Activated CD8-positive, alpha-beta T cell treated with anti-CD3 and anti-CD28 coated beads for 36 hours (primary cell): ENCODE measurements at places on chromosomes 4 and X. TPM values are rescaled to one million over a fixed set of nuclear protein-coding genes. Genes with fewer than 3 reads are reported as not detected.
A peak's percentile ranks its signal among the peaks of the same experiment; 100 is the strongest.

DNA sequence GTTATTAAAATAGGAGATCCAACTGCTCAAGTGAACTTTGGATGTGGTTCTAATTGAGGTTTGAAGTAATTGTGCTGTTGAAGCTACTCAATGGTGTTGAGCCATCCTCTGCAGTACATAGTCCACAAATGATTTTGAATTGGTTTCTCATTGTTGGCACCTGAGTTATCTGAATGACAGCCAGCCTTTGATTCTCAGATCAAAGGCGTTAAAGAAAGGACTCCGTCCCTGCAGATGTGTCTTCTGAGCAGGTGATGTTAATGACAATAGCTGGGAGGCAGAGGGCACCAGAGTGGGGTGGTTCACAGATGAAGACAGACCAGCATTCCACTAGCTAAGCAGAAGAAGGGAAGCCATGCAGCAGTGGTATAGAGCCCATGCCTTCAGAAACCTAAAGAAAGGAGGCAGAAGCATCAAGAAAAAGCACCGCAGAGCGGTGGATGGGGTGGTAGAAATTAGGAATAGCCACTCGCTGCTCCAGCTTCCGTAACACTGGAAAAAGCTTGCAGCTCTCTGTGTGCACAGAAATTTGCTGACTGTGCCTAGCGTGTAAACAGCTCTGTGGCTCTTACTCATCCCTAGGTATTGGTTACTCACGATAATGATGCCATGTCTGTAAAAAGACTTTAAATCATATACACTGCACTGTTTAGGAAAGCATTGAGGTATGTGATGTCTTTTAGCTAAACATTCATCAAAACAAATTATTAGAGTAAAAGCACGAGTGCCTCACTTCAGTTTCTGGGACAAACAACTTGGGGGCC, 79.2 kb upstream of the CLCN4 start:
- DNase-seq = peak; percentile 15

DNA sequence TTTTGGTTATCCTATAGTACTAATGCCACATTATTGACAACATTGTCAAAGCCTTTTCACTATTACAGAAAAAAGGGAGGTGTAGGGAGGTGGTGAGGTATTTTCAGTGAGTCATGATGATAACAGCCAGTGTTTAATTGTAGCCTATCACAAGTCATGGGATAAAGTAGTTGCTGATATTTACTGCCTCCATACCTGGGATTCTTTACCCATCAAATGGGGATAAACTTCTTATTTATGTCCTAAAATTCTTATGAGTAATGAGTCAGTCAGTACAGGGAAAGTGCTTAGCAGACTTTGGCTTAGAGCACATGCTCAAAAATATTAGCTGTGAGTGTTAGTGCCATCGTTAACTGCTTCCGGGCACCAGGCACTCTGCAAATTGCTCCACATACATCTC, 25.7 kb downstream of the ADGRG2 start:
- DNase-seq = no peak

The FRYL gene
- 66.6 TPM for total RNA-seq

GRCh38 chrX:10007621-10008020, 40.5 kb downstream of the CLDN34 start:
- DNase-seq = no peak

DNA sequence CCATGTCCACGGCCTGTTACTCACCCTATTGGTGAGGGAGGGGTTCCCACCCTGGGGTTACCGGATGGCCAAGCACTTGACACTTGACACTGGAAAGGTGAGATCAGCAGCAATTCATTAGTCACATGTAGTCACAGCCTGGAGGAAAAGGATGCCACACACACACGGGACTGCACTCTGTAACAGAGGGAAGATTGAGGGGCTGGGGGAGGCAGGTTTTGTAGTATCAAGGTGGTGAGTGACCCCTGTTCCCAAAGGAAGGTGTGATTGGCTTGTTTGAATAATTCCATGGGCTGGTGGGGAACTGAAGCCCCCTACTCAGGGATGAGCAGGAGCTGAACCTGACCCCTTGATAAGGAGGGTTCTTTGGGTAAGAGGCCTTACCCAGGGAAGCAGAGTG, 96.0 kb upstream of the HELT start:
- DNase-seq = no peak

GRCh38 chr4:54930226-54930625, 195.2 kb downstream of the KDR start:
- no peak for DNase-seq

- no peak for DNase-seq
Observed at GRCh38 chr4:169438057-169438480, 167.3 kb upstream of the SH3RF1 start.

- DNase-seq = peak; percentile 15
Observed at GRCh38 chr4:3868211-3869173, 102.3 kb downstream of the ADRA2C start.

DNA sequence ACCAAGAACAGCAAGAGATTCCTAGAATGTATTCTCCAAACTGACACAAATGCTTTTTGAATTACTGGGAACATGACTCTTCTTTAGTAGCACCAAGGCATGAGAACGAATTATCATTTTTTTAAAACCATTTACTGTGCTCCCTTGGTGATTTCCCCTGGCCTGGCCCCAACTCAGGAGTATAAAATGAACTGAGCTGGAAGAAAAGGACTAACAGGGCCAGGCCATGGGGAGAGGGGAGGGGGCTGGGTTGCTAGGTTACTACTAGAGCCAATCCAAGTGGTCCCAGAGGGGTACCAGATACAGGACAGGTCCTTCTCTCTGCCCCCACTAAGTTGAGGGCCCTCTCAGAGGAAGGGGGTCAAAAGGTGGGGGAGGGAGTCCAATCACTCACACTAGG, 23.1 kb downstream of the SASH3 start:
- DNase-seq = no peak

The ADH1B gene
- total RNA-seq = not detected

- peak; percentile 76 for DNase-seq
Observed at GRCh38 chrX:2627272-2627867, 63.7 kb upstream of the CD99 start.

- DNase-seq = no peak
Observed at GRCh38 chr4:141210168-141210567, 10.5 kb upstream of the ZNF330 start.

DNA sequence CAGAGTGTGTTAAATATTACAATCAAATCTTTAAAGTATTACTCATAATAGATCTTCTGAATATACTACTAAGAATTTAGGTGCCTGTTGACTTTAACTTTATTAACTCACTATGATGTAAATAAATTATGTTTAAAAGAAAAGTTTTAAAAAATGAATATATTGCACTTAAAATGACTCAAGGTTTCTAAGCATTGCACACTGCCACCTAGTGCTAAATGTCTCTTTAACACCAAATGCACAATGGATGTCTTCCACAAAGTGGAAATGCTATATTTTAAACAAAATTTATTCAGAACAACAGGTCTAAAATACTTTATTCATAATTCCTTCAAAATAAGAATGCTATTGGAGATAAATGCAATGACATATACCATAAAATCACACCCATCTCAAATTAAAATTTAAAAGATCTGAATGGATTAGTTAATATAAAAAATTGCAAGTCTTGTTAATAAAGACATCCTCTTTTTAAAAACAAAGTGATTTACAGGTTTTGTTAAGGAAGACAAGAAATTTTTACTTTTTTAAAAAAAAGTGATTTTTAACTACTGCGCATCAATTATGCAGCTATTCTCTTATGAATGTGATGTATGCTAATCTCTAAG, 5.5 kb downstream of the INPP4B start:
- peak; percentile 31 for DNase-seq

DNA sequence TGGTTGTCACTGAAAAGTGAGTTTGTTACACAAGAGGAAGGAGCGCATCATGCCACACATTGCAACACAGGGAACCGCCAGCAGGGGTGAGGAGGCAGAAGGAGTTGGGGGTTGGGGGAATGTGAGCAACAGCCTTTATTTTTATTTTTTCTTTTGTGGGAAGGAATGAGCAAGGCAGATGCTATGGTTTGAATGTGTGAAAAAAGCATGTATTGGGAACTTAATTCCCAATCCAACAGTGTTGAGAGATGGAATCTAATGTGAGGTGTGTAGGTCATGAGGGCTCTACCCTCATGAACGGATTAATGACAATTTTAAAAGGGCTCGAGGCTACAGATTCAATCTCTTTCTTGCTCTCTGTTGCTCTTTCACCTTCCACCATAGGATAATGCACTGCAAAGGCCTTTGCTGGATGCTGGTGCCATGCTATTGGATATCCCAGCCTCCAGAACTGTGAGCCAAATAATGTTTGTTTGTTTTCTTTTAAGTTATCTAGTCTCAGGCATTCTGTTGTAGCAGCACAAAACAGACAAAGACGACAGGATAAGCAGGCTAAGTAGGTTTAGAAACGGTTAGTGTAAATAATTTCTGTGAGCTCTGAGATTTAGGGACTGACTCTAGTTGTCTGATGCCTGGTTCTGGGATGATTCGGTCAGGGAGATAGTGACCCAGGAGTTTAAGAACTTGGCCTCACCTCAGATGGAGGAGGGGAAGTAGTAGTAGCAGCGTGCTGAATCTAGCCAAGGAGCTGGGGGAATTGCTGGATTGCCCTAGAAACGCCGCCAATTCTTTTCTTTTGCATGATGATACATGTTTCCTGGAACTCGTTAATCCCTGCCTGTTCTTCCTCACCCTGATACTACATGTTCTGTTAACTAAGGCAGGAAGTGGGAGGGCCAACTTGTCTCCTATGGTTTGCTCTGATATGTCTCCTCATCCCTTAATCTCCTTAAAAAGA, 156.6 kb upstream of the CTSO start:
- DNase-seq = no peak

The CCDC160 gene
- not detected for total RNA-seq

GRCh38 chrX:46959985-46960700, 47.9 kb downstream of the JADE3 start:
- DNase-seq = no peak

The LARP1B gene
- total RNA-seq = 23.8 TPM

DNA sequence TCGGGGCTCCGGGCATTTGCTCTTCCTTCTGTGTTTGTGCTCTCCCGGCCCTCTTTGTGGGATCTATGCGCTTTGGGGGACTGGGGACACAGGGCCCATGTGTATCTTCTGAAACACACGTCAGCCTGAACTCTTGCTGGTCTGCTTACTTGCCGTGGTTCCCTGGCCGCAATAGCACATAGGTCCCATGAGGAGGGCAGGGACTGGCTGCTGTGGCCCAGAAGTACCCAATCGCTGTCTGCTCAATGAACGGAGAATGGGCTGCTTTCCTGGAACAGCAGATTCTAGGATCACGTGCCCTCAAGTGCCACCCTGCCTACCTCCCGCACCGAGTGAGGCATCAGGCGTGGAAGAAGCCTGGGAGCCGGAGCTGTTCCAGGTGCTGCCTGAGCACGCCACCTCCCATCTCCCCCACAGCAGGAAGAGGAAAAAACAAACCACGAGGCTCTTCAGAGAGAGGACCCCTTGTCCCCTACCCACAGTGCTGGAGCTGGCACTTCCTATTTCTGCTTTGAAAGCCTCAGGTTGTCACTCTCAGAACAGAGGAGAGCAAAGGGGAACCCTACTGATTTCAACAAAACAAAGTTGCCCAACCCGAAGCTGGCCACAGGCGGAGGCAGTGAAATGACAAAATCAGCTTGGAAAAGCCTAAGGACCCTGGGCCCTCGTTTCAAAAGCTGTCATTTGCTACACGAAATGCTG, 3.8 kb downstream of the G6PD start:
- peak; percentile 62 for DNase-seq

DNA sequence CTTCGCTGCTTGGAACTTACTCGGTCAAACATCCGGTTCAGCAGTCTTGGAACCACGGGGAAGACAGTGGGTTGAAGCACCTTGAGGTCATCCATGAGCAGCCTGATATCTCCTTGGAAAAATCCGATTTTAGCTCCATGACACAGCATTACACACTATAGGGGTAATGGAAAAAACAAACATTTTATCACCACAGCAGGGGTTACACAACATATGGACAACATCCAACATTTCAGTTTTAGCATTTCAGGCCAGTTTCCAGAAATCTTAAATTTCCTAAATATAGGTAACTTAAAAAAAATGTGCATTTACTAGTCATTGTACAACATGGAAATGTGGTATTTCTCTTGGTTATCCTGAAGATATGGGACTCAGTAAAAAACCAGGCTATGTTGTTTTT, 34.4 kb upstream of the CENPU start:
- no peak for DNase-seq

DNA sequence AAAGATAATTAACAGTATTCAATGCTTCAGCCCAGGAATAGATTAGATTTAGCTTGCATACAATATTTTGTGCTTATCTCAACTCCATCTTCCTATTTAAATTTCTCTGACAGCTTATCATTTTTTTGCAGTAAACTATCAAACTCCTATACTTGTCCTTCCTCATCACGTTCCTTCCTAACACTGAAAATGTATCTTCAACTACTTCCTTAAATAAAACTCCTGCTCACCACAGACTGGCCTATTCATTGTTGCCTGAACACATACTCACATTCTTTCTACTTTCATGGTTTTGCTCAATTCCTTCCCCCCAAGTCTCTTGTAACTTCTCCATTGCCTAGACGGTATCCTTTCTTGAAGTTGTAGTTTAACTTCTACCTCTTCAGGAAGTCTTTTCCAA, 28.5 kb upstream of the PTPN13 start:
- no peak for DNase-seq

DNA sequence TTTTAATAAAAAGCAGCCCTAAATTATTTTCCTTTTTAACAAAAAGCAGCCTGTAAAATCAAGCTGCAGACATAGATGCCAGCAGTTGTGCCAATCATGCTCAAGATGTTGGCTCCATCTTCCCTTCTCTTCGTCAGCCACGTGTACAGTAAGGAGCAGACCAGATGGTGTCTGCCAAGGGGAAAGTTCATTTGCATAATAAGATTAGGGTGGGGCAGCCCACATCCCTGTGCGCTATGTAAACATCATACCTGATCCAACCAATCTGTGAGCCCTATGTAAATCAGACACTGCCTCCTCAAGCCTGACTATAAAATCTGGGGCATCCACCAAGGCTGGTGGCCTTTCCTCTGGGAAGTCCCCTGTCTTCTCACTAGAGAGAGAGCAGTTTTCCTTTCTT, 23.1 kb upstream of the C1GALT1C1 start:
- DNase-seq = no peak

DNA sequence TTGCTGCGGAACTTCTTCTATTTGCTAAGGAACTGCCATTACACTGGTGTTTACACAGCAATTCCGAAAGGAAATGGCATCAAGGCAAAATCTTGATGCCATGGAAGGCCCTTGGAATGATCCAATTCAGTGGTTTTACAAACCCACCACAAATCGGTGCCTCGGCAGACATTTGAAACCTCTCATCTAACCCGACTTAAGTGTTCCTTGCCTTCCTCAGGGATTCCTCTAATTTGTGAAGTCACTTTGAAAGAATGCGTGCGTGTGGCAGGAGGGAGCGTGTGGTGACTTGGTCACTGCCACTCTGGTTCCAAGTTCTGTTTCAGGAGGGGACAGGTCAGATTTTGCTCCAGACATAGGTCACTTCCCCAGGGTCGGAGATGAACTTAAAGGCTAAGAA, 4.8 kb downstream of the NOP14 start:
- no peak for DNase-seq

The IL1RAPL1 gene
- not detected for total RNA-seq
